ENCODE measurements at places on chromosomes 1 and 21.

DNA sequence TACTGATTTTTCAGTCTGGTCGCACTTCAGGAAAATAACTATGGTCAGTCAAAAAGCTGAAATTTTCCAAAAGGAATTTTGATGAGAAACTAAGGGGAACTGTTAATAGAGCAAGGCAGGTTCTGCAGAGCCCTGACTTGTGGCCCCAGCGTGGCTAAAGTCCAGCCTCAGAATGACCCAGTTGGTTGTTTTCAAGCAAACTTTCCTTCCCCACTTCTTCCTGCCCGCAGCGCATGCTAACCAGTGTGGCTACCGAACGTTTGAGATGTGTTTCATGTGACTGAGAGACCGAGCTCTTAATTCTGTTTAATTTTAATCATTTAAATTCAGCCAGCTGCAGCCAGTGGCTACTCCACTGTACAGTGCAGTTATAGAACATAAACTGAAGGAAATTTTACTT lies 6.2 kb upstream of the IL10RB start:
- DNase-seq = no peak

- DNase-seq = no peak
Observed at GRCh38 chr1:31181515-31182343, 58.0 kb downstream of the NKAIN1 start.

DNA sequence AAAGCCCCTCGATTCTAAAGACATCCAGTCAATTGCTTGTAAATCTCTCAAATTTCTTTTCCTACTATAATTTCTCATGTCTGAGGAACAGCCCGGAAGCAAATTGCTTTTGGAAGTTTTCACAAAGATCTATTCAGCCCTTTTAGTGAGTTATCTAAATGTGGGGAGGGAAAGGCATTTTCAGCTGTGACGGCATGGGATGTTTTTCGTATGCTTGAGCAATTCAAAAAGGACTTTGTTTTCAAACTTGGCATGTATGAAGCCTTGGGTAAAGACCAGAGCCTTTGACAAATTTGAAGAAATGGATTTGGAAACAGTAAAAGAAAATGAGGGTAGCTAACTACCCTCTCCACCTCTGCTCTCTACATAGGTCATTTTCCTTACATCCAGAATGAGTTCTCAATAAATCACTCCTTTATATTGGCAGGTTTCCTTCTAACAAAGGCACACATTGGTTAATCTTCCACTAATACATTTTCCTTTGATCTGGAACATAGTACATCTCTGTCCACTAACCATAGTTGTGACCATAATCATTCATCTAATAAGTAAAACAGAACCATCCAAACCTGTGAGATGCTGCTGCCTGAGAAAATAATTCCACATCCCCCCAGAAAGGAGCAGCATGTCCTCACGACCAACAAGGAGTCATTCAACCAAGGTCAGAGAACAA lies 66.1 kb upstream of the ADAM30 start:
- DNase-seq = no peak

GRCh38 chr1:183609759-183610452 lies 19.6 kb upstream of the NCF2 start:
- DNase-seq = no peak

- DNase-seq = no peak
Observed at GRCh38 chr1:3743421-3743820, 8.8 kb upstream of the CCDC27 start.

GRCh38 chr1:234598974-234599616 lies 10.9 kb downstream of the IRF2BP2 start:
- no peak for DNase-seq

- no peak for DNase-seq
Observed at GRCh38 chr1:201501812-201502510, 5.0 kb downstream of the CSRP1 start.

- no peak for DNase-seq
Observed at GRCh38 chr1:44784094-44785028, 3.6 kb downstream of the BEST4 start.

DNA sequence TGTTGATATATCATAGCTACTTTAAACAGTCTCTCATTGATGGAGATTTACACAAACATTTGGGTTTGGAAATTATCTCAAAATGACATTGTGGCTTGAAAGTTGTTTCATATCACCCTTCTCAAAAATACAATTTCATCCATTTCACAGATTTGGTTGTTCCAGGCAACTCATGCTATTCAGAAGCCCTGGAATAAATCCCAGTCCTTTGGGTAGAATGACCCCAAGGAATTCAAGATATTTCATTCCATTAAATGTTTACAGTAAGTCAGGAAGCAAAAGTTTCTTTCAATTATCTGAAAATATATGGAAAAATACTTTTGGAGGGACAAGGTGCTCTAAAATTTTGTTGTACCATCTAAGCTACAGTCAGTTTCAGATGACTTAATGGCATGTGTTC lies 27.1 kb downstream of the MPZL1 start:
- no peak for DNase-seq

DNA sequence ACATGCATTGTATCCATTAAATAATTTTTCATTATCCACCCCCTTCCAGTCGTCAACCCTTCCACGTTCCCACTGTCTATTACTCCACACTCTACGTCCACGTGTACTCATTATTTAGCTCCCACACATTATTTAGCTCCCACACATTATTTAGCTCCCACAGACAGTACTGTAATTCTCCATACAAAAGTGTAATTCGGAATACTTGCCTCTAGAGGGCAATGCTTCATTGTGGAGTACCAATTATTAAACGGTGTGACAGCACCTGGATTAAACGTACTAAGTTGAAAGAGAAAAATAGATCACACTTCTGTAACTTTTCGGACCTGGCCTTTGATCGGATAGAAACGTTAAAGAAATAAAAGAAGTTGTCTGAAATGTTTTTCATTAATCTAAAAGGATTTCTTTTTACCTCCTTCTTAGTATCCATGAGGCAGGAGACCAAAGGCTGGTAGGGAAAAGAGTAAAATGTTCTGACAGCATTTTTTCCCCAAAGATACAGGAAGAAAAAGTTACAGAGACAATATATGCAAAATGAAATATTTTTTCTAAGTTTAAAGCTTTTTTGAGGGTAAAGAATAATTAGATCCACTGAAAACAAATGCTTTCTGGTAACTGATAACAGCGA lies 99.2 kb downstream of the LHX8 start:
- DNase-seq = no peak

DNA sequence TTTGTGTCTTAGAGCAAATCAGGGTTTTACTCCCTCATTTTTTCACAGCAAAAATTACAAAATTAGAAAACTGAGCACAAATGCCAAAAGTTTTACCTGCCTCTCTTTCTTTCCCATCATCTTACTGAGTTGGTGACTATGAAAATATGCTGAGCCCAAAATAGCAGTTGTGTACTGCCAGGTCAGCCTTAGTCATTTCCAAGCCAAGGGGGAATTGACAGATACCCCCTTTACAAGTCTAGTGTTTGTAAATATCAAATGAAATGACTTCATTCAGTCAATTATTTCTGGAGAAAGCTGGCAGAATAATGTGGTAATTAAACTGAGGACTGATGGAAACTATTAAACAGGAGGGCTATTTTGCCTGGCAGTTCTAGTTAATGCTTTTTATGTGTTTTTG lies 11.4 kb upstream of the GORAB start:
- no peak for DNase-seq

DNA sequence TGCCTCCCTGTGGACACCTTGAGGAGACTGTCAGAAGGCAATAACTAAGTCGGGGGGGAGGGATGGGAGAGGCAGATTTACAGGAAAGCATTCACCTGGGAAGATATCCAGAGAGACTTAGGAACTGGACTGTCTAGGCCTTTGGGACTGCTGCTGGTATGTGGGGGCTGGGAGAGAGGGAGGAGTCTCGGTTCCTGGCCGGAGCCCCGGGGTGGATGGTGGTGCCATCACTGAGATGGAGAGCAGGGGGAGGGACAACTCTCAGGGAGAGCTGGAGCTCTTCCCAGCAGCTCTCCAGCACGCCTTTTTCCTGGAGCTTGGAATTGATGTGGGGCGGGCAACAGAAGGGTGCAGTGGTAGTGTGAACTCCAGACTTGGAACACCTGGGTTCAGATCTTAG lies 22.1 kb downstream of the PTPRF start:
- DNase-seq = no peak

DNA sequence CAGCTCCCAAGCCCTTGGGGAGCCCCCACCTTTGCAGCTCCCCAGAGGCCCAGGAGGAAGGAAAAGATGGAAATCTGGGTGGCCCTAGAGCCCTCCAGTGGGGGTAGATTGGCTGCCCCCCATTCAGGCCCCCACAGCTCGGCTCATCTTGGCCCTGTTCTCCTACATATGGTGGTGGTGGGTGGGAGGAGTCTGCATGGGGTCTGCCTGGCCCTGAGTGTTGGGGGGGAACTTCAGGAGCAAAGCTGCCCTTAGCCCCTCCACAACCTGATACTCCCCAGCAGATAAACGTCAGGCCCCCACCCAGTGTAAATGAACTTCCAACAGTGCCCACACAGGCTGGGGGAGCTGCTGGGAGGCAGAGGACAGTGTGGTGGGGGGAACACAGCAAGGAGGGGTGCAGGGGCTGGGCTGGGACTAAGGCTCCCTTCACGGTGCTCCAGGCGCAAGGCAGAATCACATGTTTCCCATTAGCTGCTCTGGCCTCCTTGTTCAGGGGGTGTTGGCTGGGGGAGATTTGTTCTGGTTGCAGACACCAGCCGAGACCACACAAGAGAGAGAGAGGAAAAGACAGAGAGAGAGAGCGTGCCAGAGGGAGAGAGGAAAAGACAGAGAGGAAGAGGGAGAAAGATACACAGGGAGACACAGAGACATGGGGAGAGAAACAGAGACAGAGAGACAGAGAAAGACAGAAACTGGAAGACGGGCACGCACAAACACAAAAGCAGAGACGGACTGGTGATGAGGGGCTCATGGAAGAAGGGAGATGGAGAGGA lies 42.6 kb downstream of the AHDC1 start:
- no peak for DNase-seq

DNA sequence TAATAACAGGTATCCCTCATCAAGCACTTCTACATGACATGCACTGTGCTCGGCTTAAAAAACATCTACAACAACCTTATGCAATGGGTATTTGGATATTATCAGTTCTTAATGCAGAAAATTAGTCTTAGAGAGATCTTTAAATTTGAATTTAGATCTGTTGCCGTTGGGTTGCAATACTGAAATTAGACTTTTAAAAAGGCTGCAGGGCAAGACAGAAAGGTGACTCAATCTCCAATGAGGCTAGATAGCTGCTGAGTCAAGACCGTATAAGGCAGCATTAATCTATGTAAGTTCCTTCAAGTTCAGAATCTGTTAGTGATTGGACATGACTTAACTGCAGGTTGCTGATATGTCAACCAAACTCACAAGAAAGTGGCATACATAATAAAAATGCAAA lies 37.3 kb downstream of the OLFM3 start:
- no peak for DNase-seq

DNA sequence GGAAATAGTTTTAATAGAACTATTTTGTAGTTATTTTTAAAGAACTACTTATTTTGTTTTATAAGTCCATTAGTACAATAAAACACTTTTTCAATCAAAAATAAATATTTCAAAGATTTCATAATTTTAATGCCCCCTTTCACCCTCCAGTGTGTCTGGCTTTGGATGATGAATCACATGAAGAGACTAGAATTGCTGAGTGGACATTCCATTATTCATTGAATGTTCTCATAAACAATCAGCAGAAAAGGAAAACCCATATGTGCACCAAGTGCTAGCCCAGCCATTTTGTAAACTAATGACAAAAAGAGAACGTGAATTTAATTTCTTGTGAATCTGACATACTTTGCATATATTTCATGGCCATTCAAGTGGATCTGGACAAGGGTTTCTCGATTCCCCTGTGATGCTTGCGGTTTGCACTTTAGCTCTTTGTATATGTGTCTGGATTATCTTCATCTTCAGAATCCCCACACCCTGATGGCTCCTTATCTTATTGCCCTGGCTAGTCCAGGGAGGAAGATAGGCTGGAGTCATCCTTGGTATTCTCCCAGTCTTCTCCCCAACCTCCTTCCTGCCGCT lies 20.7 kb upstream of the CHIA start:
- no peak for DNase-seq

GRCh38 chr1:16605532-16606505 lies 7.5 kb downstream of the NBPF1 start:
- no peak for DNase-seq

DNA sequence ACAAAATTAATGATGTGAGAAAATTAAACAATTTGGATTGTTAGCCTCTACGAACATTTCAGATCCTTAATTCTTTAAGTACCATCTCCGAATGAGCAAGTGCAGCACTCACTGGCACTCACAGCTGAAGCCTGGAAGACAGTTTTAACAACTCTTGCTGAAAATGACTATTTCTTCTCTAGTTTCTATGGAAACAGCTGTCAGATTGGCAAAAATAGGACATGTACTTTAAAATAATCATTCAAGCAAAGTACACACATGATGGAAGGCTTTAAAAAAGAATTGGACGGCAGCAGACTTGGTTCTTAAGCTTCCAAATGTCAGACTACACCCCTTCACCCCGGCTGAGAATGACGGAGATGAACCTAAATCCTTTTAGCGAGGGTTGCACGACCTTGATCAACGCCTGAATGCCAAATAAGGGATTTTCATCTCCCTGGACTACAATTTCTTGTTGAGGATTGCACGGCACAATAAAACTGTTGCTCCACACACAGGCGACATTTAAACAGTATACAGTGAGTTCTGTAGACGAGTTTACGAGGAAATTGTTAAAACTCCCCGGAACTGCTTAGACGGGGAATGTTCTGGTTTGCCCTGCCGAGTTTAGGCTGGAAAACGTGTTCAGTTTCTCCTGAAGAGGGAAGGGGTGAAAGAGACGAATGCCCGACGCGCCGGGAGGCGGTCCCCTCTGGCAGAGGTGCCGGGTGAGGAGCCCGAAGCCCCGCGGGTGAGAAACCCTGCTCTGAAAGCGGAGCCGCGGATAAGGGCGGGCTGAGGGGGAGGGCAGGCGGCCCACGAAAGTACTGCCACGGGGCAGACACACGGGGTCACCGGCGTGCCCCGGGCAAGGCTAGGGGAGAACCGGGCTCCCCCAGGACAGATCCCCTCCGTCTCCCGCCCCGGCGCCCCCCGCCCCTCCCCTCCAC lies 671 bp downstream of the OMA1 start:
- DNase-seq = peak; percentile 45

- no peak for DNase-seq
Observed at GRCh38 chr1:205589618-205590456, 42.0 kb downstream of the ELK4 start.

DNA sequence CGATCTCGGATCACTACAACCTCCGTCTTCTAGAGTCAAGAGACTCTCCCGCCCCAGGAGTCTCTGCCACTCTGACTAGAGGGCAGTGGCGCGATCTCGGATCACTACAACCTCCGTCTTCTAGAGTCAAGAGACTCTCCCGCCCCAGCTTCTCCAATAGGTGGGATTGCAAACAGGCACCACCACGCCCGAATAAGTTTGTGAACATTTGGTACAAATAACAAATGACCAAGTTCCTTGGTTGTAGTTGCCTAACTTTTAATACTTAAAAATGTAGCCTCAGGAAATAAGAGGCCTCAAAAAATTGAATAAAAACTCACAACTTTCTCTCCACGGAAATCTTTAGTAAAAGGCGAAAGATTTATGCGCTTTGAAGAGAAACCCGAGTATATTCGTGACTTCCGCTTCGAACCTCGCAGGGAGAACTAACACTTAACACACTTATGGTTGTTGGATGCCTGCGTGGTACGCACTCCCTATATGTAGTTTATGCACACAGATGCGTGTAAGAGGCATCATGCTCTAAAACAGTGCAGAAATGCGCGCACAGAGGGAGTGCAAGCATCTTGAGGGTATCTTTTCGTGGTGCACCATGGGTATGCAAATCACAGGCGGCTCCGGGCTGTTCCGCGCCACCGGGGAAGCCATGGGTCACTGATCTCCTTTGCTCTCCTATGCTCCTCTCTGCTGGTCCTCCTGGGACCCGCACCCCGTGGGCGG lies 11.4 kb downstream of the BTBD19 start:
- DNase-seq = peak; percentile 62

GRCh38 chr1:77100875-77101274 lies 118.4 kb downstream of the PIGK start:
- DNase-seq = no peak
